ENCODE measurements at places on chromosomes 6 and 20.

GRCh38 chr20:2312876-2313275, 17.1 kb downstream of the TGM3 start:
- DNase-seq, result no peak

GRCh38 chr6:71288228-71289038, at the start of gene OGFRL1:
OGFRL1 (plus strand) TSS chr6:71288811; CDS start chr6:71288937, 126 bp downstream.
- DNase-seq, result peak; percentile 76

DNA sequence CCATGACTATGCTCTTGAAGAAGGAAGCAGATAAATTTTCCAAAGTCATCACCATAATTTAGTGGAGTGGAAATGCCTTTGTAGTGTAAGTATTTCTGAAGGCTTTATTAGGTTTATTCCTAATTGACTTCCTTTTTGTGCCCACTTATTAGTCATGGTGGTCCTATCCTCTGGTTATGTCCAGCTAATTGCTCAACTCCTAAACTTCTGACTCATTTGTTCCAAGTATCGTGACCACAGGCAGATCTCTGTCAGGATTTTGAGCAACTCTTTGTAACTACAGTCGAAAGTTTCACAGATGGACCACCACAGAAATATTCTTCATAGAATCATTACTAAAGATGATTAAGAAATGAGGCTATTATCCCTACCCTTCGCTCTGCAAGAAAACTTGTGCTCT, 315.6 kb upstream of the PTCHD4 start:
- DNase-seq, result no peak

DNA sequence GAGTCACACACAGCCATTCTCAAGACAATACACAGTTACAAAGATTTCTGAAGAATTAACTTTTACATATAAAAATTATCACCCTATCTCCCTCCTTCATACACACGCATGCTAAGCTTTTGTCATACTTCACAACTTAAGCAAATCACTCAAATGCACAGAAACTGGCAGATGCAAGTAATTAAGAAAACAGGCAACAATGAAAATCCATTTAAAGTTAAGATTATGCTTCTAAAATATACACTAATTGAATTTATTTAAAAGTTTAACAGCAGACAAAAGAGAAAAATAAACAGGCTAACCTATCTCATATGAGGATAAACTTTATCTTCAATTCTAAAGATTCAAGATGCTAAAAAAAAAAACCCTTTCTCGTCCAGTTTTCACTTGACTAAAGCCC, 68.4 kb downstream of the DST start:
- DNase-seq, result no peak

GRCh38 chr20:50642288-50642803, 49.0 kb downstream of the RIPOR3 start:
- no peak for DNase-seq

DNA sequence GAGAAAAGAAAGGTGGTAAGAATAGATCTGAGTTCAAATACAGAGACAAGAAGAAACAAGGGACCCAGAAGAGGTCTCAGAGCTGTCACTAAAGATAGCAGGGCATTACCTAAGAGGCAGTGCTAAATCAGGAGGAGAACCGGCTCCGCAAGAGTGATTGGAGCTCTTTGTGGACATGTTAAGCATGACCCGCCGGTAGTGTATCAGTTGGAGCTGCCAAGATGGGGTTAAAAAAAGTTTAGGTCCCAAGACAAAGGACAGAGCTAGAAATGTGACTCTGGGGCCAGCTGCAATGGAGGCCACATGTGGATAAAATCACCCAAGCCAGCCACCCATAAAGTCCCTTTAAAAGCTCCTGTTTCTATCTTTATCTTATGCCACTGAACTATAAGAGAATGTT, 93.4 kb downstream of the MBOAT1 start:
- no peak for DNase-seq

- no peak for DNase-seq
Observed at GRCh38 chr6:153511896-153512496, 380.9 kb upstream of the RGS17 start.

DNA sequence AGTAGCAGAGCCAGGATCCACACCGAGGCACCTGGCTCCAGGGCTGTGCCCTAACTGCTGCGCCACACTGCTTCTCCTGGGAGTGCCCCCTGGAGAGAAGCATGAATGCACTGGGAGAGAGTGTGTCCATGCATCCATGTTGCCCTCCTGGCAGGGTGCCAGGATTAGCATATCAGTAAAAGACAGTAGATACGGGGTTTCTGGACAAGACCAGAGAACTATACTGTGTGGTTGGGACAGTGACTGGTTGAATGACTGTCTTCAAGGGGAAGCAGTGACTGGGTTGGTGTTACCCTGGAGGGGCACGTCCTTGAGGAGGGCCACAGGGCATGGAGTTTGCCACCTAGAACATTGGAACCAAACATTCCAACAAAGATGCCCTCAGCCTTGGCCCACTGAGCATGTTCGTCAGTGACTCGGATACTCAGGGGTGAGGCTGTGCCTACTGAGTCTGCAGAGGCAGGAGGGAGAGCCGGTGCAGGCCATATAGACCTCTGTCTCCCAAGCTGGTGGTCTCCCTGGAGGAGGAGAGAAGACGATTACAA, 288.8 kb downstream of the CDC5L start:
- DNase-seq, result no peak

DNA sequence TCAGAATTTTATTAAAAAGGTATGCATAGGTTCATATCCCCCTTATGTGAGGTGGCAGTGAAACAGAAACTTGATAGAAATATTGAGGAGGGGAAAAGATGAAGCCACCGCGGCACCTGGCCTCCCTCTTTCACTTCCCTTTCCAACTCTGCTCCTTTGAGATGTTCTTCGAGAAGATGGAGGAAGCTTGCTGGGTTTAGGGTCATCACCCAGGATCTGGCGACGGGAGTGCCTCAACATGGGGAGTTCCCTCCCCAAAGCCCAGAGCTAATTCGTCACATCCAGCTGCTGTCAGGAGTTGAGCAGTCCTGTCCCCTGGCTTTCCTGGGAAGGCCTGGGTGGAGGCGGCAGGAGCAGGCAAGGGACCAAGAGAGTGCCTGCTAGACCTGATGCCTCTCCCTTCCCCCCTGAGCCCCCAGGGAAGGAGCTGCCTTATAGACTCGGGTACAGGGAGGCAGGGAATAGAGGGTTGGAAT, 29.1 kb downstream of the RREB1 start:
- DNase-seq, result no peak

DNA sequence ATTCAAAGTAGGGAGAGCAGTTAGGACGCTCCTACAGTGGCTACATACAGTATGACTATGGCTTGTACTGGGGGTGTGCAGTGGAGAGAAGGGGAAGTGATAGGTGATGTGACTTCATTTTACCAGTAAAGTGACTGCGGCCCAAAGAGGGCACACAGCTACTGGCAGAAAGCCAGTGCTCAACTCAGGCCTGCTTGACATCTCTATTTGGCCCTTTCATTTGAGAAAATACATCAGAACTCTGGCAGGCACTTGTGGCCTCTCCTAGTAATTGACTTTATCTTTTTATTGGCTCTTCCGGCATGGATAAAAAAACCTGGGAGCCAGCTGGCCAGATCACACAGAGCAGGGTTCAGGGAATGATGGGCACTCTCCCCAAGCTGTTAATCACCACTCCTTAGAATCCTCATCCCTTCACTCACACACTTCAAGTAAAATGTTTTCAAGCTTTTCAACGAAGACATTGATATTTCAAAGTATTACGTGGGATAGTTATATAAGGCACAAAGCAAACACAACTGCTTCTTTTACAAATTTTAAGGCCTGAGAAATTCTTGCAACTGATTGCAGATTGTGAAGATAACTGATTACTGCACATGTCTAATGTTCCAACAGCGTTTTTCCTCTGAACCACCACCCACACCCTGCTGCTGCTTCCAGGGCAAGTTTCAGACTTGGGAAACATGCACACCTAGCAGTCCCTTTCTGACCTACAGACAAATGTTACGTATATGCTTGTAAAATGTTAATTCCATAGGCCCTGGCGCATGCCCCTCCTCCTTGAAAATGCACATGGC, 73.5 kb downstream of the TNFRSF21 start:
- DNase-seq, result no peak

- no peak for DNase-seq
Observed at GRCh38 chr20:31990641-31991338, 19.4 kb upstream of the CCM2L start.

DNA sequence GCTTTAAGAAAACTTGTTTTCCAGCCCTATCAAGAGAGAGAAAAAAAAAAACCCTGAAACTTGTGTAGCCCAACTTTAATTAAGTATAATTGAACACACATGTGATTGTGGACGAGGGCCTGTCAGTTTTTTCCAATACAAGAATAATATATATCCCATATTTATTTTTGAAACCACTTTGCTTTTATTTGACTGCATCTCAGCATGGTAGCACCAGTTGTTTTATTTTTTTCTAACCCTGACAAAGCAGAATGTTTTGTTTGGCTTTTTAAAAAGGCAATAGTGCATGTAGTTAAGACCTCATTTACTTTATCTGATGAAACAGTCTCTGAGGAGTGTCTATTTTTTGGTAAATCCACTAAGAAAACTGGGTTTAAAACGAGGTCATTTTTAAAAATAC, 257.7 kb downstream of the CDKAL1 start:
- no peak for DNase-seq

DNA sequence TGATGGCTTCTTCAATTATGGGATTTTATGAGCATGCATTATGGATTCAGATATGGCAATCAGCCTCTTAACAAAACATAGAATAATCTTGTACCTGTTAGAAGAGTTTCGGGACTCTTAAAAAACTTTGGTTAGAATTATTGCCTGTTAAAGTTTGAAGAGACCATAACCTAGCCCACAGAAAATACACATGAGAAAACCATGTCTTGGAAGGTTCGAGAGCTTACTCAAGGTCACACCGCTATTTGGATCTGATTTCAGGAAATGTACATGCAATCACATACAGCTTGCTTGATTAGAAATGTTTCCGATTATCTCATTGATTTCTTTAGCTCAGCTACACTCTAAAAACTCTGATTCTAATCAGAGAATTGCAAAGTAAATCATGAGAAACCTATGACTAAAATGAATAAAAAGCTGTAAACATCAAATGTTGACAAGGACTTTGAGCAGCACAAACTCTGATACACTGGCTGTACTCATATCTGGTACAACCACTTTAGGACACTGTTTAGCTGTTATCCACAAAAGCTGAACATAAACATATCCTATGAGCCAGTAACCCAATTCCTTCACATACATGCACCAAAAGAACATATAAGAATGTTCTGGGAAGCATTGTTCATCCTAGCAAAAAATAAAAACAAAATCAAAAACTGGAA, 16.3 kb downstream of the STX7 start:
- no peak for DNase-seq

DNA sequence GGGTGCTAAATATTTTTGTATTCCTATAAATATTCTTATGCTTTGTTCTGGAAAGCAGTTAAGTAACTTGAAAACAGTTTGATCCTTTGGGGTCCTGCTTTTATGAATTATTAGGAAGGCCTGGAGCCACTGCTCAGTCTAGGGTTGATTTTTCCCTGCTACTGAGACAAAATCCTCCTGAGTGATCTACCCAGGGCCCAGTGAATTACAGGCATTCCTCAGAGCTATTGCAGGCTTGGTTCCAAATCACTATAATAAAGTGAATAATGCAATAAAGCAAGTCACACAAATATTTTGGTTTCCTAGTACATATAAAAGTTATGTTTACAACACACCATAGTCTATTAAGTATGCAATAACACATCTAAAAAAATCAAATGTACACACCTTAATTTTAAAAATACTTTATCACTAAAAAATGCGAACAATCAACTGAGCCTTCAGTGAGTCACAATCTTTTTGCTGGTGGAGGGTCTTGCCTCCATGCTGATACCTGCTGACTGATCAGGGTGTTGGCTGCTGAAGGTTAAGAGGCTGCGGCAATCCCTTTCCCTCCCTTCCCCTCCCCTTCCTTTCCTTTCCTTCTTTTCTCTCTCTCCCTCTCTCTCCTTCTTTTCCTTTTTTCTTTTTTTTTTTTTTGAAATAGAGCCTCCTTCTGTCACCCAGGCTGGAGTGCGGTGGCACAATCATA, 43.0 kb downstream of the DNAAF9 start:
- DNase-seq, result no peak

- no peak for DNase-seq
Observed at GRCh38 chr6:21918041-21918440, 324.5 kb downstream of the SOX4 start.

- DNase-seq, result no peak
Observed at GRCh38 chr20:24987873-24988835, 4.4 kb downstream of the APMAP start.

DNA sequence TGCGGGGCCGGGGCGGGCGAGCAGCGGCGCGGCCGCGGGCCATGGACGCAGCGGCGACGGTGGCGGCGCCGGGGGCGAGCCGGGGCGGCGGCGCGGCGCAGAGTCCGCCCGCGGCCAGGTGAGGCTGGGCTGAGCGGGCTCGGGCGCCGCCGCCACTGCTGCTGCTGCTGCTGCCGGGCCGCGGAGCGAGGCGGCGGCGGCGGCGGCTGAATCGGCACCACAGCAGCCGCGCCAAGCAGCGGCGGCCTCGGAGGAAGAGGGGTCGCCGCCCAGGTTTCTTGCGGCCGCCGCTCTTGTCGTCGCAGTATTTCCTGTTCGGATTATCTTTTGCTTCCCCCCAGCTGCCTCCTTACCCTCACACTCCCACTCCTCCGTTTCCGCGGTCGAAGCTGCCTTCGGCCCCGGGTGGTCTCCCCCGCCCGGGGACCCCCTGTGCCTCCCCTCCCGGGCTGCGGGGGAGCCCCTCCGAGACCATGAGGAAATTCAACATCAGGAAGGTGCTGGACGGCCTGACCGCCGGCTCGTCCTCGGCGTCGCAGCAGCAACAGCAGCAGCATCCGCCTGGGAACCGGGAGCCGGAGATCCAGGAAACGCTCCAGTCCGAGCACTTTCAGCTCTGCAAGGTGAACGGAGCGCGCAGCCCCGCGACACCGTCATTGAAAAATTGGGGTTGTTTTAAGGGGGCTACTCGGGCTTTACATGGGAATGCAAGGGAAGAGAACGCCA, at the start of gene STXBP5:
TSS of gene STXBP5 (plus strand) at position 358 of the 726 bp plus-strand sequence. CDS start at position 474, 116 bp downstream.
- peak; percentile 16 for DNase-seq

- no peak for DNase-seq
Observed at GRCh38 chr6:116596815-116597214, 19.5 kb upstream of the RSPH4A start.

DNA sequence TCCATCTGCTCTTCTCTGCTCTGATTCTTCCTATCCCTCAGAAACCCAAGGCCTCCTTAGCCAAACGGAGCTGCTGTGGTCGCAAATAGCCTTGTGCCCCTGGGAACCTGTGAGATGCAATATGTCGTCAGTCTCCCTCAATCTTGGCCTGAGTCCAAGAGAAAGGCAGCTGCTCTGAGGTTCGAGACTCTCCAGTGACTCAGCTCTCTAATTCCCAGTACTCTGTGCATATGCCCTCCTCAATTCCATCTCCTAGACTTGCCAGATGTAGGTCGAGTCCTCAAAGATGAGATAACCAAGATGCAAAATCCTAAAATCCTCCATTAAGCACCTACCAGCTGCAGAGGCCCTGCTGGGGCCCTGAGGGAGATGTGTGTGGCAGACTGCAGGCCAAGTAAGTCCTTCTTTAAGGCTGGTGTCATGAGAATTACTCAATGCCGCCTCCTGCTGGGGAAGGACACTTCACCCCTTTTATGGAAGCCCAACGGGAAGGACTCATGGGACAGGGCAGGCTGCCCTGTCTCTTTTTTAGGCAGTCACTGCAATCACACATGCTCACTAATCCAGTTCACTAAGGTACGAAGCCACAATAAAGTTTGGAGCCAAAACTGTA, 28.5 kb downstream of the C6orf15 start:
- no peak for DNase-seq

GRCh38 chr6:6521961-6522482, 66.5 kb upstream of the LY86 start:
- DNase-seq, result no peak

GRCh38 chr6:119355890-119356289, 6.3 kb upstream of the MAN1A1 start:
- no peak for DNase-seq
